ENCODE measurements at places on chromosomes 13 and 19.

GRCh38 chr19:8481201-8481600, 21.2 kb downstream of the PRAM1 start:
- no peak for DNase-seq

GRCh38 chr19:33828266-33829075, 31.8 kb downstream of the KCTD15 start:
- DNase-seq: no peak

DNA sequence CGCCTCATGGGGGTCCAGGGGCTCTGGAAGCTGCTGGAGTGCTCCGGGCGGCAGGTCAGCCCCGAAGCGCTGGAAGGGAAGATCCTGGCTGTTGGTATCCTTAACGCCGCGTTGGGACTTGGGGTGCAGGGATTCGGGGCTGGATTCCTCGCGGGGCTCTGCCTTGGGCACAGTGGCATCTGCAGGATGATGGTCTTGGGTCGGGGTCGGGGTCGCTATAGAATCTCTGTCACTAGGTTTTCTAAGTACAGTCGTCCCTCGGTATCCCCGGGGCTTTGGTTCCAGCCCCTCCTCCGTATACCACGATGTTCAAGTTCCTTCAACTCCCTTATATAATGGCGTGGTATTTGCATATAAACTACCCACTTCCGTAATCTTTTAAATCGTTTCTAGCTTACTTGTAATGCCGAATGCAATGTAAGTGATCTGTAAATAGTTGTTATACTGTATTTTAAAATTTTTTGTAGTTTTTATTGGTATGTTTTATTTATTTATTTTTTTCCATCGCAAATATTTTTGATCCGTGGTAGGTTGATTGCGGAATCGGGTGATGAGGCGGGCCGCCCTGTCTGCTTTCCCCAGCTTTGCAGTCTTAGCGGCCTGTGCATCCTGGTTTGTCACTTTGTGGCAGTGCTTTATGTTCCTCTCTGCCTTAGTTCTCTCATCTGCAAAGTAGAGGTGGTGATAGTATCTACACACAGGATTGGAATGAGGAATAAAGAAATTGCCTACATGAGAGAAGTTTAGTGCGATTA, 606 bp downstream of the ERCC5 start:
- no peak for DNase-seq

GRCh38 chr19:44552324-44552723, 22.8 kb upstream of the CEACAM20 start:
- no peak for DNase-seq

DNA sequence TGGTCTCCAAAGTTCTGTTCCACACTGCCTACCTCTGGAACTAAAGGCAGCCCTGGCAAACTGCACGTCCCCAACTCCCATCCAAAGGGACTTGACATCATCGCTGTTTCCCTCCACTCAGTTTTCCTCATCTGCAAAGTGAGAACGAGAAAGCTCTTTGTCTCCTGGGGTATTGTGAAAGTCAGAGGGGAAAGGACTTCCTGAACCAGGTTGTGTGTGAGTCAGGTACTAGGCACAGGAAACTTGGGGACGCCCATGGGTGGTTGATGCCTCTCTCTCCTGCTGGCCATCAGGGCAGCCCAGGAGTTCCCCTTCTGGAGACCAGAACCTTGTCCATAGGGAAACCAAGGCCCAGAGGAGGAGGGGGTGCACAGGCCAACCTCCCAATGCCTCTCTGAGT, 4.7 kb downstream of the CRLF1 start:
- DNase-seq: no peak

DNA sequence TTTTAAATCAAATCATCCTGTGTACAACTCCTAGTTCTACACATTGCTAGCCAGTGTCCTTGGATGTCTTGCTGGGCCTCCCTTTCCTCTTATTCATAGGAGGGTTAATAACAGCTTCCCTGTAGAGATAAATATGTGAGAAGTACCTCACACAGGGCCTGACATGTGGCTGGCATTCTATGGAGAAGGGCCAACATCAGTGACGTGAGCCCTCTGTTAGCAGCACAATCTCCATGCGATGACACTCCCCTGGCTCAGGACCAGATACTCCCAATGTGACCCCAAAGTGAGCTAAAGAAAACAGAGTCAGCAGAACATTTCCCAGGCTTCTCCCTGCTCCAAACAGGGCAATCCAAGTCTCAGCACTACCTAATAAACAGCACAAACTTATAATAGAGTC, 818.4 kb downstream of the DIAPH3 start:
- no peak for DNase-seq

- no peak for DNase-seq
Measured at GRCh38 chr13:73403355-73404120, 344.7 kb downstream of the KLF5 start.

DNA sequence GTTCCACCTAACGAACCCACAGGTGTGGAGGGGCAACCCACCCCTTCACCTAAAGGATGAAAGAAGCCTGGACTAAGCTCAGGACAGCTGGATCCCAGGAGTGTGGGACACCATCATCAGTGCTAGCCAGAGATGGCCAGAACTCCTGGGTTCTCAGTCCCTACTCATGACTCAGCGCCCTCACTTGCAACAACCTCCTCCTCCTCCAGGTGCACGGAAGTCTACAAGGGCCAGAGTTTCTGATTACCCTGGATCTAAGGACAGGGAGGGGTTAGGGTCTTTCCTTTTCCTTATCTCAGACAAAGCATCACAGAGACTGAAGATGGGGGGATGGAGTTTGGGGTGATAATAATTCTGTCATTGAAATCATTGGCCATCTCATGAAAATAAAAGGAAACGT, 8.0 kb downstream of the TULP2 start:
- no peak for DNase-seq
